HEK293T (cell line): ENCODE measurements at places on chromosomes 6 and 20.

DNA sequence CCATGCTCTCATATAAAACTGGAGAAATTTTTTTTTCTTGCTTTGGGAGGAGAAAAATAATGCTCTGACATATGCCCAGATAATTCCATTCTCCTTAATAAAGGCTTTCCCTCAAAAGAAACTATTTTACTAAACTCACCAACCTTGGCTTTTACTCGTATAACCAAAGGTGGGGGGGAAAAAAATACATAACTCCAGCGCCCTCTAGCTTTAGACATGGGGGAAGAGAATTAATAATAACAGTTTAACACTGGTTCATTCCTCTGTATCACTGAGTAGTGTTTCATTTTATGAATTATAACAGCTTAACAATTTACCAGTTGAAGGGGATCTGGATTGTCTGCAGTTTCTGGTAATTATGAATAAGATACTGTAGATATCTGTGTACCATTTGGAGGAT, 1226.1 kb downstream of the GRIK2 start:
- peak; percentile 11 for DNase-seq

- DNase-seq = no peak
Observed at GRCh38 chr6:18166312-18167036, 11.3 kb downstream of the KDM1B start.

- DNase-seq = no peak
Observed at GRCh38 chr6:43006251-43006650, 7.5 kb downstream of the MEA1 start.

GRCh38 chr20:1282966-1283365, 16.9 kb downstream of the SNPH start:
- no peak for DNase-seq

GRCh38 chr6:24991810-24992467, 56.2 kb upstream of the RIPOR2 start:
- peak; percentile 65 for DNase-seq

DNA sequence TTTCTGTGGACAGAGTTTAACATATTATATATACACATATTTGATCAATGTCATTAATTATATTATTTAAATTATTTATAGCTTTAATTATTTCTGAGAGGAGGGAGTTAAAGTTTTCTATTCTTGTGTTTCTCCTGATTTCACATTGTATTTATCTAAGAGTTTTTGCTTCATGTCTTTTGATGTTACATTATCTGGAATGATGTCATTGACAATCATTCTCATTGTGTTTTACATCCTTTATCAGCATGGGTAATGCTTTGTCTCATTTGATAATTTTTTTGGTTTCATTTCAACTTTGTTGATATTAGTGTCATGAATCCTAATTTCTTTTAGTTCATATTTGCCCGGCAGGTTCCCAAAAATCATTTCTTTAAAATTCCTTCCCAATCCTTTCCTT, 56.7 kb upstream of the TOX2 start:
- no peak for DNase-seq
